ENCODE measurements at places on chromosomes 5 and 9.

- DNase-seq, result peak; percentile 97
These were observed at the start of gene ST6GALNAC6 for GRCh38 chr9:127899128-127899943. ST6GALNAC6 (minus strand) TSS chr9:127899603; CDS start chr9:127897981, 1,622 bp downstream.

DNA sequence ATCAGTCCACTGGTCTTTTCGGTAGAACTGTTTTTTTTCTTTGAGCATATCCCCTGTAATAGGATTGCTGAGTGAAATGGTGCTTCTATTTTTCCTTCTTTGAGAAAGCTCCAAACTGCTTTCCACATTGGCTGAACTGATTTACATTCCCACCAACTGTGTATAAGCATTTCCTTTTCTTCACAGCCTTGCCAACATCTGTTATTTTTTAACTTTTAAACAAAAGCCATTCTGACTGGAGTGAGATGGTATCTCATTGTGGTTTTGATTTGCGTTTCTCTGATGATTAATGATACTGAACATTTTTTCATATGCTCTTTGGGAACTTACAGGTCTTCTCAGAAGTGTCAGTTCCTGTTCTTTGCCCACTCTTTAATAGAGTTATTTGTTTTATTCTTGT lies 764.7 kb downstream of the MTRR start:
- DNase-seq, result no peak

- no peak for DNase-seq
These were observed 117.9 kb upstream of the SPATA31C2 start for GRCh38 chr9:88256216-88256615.

DNA sequence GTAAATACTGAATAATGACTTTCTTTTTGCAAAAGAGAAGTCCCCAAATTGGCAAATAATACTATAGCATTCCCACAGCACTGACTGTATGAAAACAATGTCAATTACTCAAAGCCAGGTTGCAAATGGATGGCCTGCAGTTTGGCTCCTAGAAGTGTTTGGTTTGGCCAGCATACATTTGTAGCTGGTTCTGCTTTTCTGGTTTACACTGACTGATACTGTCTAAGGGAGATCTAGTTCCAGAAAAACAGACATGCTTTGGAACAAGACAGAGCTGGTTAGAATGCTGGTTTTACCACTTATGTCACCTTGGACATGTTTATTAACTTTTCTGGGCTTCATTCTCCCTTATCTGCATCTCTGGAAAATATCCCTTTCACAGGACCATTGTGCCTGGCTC lies 81.5 kb upstream of the TRPM3 start:
- DNase-seq, result no peak

DNA sequence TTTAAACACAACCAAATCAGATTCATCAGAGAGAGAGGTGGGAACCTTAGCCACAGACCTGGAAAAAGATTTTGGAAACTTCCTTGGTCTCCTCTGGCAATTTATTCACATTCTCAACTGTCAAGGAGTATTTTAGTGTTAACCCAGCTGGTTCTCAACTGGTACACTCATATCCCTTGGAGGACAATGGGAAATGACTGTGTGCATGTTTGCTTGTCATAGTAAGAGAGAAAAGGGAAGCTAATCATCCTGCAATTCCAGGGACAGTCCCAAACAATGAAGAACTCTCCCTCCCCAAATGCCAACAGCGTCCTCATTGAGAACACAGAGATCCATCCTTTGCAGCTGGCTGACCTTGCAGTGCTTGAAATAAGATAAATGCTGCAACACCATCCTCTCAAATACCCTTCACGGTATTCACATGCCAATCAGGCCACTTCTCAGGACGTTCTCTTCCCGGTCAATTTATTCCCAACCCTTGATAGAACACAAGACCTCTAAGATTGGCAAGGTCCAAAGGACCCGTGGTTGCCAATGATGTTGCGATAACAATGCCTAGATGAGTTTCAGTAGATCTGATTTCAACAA lies 75.5 kb downstream of the EPB41L4B start:
- no peak for DNase-seq

GRCh38 chr9:37001459-37001858 lies 32.6 kb downstream of the PAX5 start:
- DNase-seq, result no peak

- DNase-seq, result peak; percentile 74
These were observed 225.4 kb upstream of the RFX3 start for GRCh38 chr9:3751125-3751758.

- no peak for DNase-seq
These were observed 2198.1 kb upstream of the WWC1 start for GRCh38 chr5:166093312-166093711.

DNA sequence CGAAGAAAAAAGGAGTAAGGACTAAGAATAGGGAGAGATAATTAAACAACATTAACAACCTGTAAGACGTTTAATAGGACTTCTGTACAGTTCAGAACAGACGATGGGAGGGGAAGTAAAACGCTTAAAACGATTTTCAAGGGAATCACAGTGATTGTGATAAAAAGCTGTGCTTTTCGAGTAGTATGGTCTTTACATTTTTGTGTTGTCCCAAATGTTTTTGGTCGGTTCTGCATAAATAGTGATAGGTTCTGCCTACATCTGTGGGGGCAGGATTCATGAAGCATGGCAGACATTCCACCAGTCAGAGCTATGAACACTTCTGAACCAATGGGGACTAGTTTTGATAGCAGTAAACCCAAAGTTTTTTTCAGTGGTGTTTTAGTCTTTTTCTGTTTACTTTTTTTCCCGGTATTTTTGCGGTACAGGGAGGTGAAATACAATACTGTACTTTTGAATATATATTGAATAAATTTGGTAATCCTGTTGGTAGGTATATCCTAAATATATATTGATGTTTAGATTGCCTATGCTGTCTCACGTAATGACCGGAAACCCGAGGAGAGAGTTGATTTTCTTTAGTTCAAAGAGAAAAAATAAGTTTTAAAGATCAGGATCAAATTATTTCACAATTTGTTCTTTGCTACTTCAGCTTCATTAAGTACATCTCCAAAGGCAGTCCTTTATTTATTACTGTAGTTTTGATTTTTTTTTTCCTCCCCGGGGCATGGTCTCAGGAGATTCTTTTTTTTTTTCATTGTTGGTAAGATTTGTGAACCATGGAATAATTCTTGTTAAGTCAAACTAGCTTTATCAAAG lies 1.3 kb downstream of the ERBIN start:
- peak; percentile 77 for DNase-seq

DNA sequence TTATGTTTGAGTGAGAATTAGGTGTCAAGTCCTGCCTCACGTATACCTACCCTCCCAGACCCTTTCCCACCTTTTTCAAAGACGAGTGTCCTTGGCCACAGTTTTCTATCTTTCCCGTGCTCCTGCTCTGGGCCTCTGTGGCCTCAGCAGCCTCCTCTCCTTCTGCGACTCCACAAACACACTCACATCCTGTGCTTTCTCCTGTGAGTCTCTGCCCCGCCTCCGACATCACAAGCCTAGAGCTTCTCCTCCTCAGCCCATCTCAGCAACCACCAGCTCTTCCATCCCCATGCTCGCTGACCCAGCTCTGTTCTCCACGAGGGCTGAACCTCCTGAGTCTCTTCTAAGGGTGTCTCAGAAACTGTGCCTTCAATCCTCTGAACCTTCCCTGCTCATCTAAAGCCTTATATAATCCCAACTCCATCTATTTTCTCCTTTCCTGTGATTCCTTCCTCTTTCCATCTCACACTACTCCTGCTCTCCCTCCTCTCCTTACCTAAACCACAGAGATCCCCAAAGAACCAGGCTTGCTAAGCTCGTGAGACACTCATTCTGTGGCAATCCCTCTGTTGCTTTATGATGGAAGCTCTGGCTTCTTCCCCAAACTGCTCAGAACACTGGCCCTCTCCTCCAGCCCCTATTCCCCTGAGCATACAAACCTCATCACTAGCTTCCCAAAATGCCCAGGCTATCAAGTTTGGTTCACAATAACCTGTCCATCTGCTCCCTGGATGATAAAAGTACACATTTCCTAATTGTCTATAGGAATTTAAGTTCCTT lies 55.2 kb downstream of the RASEF start:
- no peak for DNase-seq

DNA sequence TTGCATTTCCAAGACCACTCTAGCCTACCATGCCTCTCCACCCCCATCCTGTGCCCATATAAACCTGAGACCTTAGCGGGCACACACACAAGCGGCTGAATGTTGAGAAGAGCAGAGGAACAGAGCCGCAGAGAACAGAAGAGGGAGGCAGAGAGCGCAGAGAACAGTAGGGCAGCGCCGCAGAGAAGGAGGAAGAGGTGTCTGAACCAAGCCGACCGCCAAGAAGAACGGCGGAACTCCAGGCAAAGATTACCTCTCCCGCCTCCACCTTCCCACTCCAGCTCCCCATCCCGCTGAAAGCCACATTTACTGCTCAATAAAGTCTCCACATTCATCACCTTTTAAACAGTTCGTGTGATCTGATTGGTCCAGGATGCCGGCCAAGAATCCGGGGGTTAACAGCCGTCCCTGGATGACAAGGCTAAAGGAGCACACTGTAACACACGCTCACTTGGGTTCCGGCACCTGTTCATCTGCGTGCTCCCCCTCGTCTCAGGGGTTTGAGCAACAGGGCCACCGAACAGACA lies 33.2 kb downstream of the GRIN3A start:
- DNase-seq, result peak; percentile 41

Data from GM03348 (cell line).